Hematopoietic multipotent progenitor cell treated with erythropoietin and hydrocortisone succinate and interleukin-3 and kit ligand, for 4 days (in vitro differentiated cells): ENCODE measurements at places on chromosomes 5 and 9.

DNA sequence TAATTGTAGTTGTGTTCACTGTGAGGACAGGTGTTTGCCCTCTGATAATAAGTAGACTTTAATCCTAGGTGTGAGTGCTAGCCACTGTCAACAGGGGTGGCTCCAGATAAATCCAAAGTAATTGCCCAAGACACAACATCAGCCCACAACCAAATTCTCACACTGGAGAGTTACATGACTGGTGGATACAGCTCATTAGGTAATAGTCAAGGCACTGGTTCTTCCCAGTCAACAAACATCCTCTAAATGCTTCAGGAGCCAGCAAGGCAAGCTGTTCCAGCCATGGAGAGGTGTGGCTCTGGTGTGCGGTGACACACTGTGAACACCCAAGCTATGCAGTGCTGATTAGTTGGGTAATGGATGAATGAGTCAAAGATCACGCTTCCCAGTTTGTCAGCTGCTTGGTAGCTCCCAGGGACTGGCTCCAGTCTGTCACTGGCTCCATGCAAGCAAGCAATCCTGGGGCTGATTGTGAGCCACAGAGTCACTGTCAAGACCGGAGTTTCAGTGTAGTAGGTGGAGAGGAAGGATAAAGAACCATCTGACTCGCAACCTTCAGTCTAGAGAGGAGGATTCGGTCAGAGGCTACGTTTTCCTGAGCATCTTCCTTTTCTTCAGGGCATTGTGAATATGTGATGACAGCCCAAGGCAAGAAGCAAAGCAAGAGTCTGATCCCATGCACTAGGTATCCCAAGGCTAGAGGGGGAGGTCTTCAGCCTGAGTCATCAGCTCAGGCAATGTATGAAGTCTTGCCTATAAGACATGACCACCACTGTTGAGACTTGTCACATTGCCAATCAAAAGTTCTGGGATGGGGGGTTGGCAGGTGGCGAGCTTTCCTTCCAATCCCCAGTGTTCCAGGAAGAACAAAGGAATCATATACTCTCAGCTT, 63.1 kb downstream of the UGCG start:
- DNase-seq, result no peak

GRCh38 chr9:135956802-135957174, 4.4 kb downstream of the UBAC1 start:
- DNase-seq, result no peak

DNA sequence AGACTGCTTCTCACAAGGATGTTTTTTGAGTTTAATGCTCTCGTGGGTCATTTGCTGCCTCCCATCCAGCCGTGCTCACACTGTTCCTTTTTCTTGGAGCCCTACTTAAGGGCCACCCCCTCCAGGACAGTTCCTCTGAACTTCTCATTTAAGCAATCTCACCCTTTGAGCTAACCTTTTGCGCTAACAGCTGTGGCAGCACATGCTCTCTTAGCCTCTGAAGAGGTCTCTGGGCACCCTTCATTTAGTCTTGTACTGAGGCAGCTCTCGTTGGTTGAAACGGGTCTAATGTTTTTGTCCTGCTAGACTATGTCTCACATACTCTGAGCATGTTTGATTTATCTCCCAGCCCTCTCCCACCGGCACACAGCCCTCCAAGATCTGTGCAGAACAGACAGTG, 11.8 kb downstream of the ALDH1B1 start:
- DNase-seq, result no peak

- peak; percentile 95 for DNase-seq
Observed at GRCh38 chr5:154189819-154190594, 526 bp upstream of the GALNT10 start.

DNA sequence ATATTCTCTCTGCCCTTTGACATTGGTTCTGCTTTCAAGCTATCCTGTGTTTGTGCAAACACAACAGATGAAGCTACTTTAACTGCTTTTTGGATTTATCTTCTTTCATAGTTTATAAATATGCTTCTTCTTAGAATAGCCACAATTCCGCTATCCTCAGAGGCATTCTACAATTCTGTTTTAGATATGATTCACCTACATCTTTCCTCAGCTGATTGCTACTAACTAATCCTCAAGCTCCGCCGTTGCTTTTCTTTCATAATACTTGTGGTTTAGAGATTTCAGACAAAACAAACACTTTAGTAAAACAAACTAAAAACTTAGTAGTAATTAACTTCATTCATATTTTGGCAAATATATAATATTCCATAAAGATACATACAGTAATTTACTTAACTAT, 52.5 kb downstream of the ECPAS start:
- peak; percentile 22 for DNase-seq

GRCh38 chr5:154898210-154898609, 39.8 kb downstream of the CNOT8 start:
- DNase-seq, result no peak

DNA sequence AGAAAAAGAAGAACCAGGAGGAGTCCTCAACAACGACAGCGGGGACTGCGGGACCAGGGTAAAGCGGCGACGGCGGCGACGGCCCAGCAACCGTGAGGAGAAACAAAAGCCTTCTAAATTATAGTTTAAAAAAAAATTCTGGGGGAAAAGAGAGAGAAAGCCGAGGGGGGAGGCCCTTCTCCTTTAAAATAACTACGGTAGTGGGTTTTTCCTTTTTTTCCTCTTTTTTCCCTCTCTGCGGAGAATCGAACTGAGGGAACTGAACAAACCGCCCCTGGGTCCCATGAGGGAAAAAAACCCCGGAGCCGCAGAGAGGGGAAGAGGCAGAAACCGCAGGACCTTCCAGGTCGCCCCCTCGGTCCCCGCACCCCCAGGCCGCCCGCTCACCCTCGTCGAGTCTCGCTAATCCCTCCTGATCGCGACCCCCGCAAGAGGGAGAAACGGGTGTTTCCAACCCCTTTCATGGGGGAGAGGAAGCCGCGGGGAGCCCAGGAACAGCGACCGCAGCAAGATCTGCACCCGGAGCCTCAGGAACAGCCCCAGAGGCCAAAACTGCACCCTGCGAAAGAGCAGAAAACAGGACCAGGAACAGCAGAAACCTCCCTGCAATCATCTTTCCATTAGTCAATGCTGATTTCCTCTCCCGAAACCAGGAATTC, 453 bp downstream of the CPEB4 start:
- DNase-seq, result peak; percentile 43

DNA sequence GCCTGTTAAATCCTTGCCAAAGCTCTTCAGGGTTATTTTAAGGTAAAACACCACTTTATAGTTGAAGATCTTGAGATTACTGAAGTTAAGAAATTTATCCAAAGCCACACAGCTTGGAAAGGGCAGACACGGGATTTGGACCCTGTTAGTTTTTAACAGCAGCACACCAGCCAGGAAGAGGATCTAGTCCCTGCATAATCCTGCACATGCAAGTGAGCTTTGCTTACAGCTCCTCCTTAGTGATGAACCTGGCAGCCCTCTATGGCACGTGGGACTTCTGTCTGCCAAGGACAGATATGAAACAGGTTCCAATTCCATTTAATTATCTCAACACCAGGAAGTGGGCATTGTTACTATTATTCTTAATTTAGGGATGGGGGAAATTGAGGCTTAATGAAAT, 108.7 kb downstream of the TRIM32 start:
- no peak for DNase-seq

DNA sequence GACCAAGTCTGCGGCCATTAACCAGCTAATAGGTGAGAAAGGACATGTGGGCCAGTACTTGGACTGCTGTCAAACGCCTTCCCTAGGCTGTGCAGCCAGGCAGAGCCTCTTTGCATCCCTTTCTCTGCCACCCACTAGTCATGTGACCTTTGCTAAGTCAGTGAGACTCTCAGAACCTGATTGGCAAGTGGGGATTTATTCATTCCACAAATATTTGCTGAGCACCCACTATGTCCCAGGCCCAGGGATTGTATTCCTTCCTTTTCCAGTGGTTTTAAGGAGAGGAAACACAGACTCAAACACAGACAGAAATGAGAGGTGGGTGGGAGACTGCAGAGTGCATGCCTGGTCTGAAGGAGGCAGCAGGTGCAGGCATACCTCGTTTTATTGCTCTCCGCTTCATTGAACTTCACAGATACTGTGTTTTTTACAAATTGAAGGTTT, 71.6 kb upstream of the GALNT10 start:
- no peak for DNase-seq

GRCh38 chr9:76688471-76689238, 75.6 kb upstream of the PCA3 start:
- DNase-seq, result no peak

GRCh38 chr5:166363087-166363760, 1928.2 kb upstream of the WWC1 start:
- no peak for DNase-seq

DNA sequence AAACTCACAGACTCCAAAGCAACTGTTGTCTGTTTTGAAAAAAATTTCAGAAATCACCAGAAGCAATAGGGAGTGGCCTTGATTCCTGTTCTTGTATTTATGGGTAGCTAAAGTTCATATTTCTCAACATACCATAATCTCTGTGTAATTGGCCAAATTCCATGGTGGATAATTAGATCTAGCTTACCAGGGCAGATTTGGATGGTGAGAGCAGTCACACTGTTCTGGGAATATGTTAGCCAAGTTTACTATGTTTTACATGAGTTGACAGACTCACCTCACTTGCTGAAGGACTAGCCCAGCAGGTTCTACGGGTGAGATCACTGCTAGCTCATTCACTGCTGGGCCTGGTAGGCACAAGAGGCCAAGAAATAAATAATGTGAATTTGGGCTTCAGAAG, 32.7 kb upstream of the CDKN2B start:
- DNase-seq, result no peak

GRCh38 chr5:150066901-150067396, 19.4 kb downstream of the CSF1R start:
- DNase-seq, result peak; percentile 60

GRCh38 chr5:36261186-36261585, 19.5 kb upstream of the NADK2 start:
- no peak for DNase-seq

DNA sequence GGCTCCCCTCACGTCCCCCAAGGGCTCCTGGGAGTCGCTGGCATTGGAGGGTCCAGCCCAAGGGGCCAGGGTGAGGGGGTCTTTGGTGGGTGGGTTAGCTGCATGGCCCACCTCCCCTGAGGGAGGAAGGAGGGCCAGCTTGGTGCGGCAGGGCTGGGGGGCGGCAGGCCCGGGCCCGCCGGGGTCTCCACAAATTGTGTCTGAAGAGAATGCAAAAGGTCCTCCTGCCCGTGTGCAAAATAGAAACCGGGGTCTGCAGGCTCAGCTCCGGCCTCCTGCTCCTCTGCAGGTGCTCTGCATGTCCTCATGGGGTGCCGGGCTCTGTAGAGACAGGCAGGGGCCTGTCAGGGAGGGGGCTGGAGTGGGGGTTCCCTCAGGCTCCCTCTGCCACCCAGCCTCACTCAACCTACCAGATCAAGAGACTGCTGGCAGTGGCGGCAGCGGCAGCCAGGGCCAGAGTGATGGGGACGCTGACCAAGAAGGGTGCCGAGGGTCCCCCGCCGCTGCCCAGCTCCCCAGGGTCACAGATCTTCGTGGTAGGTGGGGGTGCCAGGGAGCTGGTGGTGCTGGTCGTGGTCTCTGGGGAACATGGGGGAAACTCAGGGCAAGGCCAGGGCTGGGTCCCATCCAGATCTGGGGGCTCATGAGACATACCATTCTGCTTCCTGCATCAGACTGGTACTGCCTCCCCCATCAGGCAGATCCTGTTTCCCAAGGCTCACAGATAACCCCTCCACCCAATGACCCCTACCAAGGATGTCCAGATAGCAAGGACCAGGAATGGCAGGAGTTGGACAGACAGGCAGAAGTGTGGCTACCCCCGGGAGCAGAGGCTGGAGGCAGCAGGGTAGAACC, 29.2 kb upstream of the ENHO start:
- no peak for DNase-seq

GRCh38 chr5:35899800-35900199, 38.6 kb downstream of the CAPSL start:
- no peak for DNase-seq

DNA sequence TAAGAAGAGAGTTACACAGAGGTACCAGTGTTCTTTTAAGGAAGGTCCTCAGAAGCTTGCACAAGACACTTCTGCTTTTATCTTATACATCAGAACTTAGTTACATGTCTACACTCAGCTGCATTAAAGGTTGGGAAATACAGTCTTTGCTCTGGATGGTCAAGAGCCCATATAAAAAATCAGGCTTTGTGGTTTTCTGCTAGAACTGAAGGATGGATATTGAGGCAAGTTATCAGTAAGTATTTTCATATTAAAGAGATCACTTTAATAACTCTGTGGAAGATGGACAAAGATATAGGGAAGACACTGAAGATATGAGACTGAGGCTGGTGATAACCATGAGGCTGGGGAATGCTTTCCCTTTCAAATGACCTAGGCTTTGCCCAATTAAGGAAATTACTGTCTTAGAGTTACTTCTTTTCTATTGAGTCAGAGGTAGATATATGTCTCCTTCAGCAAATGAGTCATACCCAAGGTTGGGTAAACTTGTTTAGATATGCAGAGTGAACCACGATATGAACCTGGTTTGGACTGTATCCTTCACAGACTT, 87.0 kb upstream of the TNC start:
- DNase-seq, result peak; percentile 5

DNA sequence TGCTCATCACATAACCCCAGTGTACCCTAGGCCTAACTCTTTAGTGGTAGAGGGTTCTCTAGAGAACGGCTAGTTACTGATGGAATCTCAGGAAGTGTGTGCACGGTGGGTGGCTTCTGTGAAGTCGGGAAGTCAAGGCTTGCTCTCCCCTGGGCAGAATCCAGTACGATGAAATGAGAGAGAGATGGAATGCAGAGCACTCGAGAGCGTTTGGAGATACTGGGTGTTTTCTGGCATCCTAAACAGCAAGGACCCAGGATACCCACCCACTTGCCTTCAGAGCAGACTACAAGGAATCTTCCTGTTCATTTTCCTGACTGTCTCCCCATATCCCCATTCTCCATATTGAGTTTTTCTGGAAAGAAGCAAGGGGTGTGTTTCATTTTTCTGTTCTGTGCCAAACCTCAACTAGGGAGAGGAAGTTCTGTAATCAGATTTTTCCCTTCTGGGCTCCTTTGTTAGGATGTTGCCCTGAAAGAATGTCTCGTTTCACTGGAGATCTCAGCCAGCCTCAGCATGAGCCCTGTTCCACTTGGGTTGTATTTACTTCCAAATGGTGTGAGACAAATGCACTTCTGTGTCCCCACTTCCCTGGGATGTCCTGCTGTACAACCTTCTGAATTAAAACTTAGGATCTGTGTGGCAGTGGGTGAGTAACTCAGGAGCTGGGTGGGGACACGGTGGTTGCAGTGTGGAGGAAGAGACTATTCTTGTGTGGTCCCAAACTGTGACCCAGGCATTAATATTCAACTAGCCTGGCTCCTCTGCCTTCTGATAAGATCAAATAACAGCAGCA, 108.9 kb upstream of the SPRY4 start:
- no peak for DNase-seq

- no peak for DNase-seq
Observed at GRCh38 chr9:28779243-28779642, 1206.0 kb upstream of the C9orf72 start.

DNA sequence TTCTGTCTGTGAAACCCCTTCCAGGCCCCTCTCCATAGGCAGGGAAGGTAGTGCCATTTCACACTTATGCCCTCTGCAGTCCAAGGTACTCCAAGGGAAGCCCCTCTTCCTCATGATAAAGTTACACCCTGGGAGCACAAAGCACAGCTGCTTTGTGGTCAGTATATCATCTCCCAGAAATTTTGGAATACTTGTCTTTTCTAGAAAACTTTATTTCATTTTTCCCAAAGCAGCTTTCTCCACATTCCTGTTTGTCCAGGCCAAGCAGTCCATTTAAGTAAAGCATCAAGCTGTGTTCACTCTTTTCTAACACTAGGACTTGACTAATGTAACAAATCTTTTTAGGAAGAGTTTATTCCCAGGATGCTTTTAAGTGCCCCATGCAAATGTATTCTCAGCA, 371.8 kb upstream of the RGMB start:
- DNase-seq, result no peak

- DNase-seq, result no peak
Observed at GRCh38 chr5:127571314-127572131, 54.1 kb downstream of the PRRC1 start.
